EL (cell line): ENCODE measurements at places on chromosomes 6 and 20.

DNA sequence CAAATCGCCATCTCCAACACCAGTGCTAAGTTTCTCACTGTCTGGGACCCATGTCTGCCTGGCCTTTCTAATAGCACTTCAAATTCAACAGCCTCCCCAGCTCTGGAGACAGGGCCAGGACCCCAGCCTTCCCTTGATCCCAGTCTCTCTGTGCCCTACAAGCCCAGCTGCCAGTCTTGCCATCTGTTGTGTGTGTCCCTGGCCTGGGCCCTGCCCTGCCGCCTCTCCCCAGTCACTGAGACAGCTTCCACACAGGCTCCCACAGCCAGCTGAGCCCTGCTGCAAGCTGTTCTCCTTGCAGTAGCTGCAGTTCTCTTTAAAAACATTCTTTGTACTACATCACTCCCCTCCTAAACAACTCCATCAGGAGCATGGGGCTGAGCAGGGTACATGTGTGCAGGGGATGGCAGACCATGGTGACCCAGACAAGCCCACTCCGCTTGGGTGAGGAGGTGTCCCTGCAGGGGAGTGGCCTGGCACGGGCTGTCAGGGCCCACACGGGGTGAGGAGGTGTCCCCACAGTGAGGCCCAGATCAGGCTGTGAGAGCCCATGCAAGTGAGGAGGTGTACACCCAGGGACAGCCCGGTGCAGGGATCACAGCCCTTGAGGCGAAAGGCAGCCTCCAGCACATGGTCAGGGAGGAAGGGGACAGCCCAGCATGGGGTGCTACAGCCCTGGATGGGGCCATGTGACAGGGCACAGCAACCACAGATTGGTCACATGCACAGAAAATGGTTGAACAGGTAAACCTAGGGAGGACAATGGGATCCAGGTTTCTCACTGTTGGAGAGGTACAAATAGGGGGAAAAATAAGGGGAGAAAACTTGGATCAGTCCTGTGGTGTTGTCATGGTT is 16.2 kb downstream of the CST7 start:
- DNase-seq = no peak

DNA sequence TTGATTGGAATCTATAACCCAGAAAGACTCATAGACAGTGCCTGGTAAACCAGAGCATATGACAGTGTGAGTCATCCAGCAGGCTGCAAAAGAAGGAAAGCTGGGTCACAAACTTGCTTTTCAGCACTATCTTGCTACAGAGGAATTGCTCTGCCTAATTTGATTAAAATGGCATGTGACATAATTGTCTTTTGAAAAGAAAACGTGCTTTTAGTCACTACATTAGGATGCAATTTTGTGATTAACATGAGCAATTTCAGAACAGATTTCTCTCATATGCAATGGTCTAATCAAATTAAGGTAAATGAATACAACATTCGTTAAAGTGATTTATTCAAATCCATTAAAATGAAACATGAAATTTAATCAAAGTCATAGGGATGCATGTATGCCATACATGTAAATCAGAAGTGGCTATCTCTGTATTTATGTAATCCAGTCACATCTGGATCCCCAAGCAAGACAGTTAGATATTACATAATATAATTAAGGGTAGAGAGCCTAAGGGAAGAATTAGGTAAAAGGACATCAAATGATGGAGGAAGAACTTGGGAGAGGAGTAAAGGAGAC is 400.0 kb upstream of the HTR1E start:
- no peak for DNase-seq

GRCh38 chr20:18794428-18794787 is 19.2 kb upstream of the SCP2D1 start:
- no peak for DNase-seq

GRCh38 chr20:60117065-60117464 is 158.8 kb downstream of the CDH26 start:
- peak; percentile 4 for DNase-seq

GRCh38 chr6:90496258-90497016 is 90.4 kb downstream of the MAP3K7 start:
- no peak for DNase-seq

GRCh38 chr6:7828124-7828523 is 82.5 kb downstream of the TXNDC5 start:
- no peak for DNase-seq

DNA sequence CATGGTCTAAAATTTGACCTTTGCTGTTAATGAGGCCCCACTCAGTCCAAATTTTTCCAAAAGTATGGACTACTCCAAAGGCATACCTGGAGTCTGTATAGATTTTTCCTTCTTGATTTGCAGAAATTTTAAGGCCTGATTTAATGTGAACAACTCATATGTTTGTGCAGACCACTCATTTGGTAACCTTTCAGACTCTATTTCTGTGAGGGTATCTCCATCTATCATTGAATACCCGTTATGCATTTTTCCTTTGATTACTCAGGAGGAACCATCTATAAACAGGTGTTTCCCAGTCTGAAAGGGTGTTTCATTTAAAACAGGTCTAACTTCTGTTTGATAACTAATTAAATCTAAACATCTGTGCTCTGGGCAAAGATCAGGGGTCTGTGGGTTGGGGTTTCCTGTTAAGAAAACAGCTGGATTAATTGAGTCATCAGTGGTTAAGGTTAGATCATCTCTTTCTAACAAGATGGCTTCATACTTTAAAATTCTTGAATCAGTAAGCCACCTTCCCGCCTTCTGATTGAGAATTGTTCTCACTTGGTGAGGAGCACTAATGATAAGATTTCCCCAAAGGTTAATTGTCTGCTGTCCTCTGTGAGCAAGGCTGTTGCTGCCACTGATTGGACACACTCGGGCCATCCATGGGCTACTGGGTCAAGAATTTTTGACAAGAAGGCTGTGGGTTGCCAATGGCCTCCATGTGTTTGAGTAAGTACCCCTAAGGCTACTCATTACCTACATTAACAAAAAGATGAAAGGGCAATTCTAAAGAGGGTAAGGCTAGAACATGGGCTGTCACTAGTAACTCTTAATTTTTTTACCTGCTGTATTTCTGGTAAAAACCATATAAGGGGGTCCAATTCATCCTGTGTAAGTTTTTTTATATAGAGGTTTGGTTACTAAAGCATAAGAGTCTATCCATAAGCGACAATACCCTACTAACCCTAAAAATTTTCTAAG is 24.1 kb downstream of the HLA-B start:
- no peak for DNase-seq

DNA sequence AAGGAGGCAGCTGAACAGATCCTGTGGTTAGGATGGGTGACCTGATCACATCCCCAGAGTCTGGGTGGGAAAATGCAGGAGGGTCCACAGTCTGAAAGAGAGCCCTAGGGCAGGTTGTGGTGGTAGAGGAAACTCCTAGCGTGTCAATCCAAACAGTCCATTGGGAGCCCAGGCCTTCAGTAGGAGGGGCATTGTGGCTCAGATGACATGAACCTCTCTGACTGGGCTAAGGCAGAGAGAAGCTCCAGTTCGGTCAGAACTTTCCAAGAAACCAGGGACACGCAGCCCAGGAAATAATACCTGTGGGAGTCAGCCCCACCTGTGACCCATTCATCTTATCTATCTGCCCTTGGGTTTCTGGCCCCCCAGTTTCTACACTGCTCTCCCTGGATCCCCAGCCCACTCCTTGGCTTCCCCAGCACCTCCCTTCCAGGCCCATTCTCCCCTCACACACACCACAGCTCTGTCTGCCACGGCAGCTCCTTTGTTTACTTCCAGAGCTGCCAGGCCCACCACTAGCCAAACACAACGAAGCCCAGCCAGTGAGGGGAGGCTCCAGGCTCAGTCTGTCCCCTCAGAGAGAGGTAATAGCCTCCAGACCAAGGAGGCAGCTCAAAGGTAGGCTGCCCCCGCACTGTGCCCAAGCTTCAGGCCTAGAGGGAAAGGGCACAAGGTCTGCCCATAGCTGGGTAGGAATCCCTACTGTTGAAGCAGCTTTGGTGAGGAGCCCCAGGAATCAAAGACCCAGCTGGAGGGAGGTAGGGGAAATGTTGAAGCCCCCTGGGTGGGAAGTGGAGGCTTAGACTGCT is 6.2 kb downstream of the GDF5 start:
- no peak for DNase-seq

DNA sequence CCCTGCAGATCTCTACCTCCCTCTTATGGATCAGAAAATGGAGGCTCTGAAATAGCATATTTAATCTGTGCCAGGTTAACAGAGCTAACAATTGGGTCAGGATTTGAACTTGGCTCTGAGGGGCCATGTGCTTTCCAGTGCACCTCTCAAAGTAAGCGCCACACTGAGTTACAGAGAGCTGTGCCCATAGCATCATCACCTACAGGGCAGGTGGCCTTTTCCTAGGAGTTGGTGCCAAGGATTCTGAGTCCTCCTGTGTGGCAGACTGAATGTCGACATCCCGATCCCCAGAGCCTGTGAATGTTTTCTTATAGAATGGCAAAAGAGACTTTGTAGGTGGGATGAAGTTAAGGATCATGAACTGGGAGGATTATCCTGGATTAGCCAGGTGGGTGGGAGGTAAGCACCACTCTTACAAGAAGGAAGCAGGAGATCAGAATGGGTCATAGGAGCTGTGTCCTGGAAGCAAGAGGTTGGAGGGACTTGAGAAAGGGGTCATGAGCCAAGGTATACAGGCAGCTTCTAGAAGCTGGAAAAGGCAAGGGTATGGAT is 68.0 kb upstream of the TBC1D7 start:
- no peak for DNase-seq

DNA sequence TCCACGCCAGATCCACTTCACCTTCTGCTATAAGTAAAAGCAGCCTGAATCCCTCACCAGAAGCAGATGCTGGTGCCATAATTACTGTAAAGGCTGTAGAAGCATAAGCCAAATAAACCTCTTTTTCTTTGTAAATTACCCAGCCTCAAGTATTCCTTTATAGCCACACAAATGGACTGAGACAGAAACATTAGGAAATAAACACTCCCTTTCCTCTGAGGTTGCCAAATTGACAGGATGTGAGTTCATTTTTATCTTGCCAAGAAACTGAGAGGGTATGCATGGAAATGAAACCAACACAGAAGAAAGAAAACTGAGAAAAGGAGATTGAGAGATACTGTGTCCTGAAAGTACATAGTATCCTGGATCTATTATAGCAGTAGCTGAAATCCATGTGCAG is 481.2 kb downstream of the HAO1 start:
- DNase-seq = no peak

GRCh38 chr20:504632-505075 is 38.9 kb downstream of the CSNK2A1 start:
- no peak for DNase-seq

GRCh38 chr6:105067329-105067728 is 110.4 kb downstream of the LIN28B start:
- no peak for DNase-seq

DNA sequence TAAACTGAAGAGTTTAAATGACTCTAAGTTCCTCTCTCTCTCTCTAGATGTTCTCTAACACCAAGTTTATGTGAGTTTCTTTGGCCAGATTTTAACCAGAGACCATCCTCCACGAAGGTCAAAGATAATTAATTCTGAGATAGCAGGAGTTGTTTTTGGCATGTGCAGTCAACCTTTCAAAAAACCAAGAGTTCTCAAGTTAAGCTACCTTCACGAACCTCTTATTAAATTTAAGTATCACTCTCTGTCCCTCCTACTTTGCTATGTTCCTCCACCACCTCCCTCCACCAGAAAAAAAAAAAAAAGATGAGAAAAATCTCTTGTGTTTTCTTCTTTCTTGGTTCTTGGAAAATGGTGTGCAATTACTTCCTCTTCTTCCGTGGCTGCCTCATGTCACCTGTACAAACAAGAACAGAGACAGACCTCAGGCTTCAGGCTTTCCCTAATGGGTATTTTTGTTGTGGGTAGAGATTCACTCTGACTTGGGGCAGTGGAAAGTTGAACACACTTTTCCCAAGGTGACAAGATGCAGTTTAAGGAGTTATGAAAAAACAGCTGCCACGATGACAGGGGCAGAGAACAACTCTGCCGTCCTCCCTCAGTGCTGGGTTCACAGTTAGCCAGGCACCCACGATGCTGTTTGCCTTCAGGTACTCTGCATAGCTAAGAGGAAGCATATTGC is 64.3 kb downstream of the ADTRP start:
- DNase-seq = no peak

- no peak for DNase-seq
These were observed 14.2 kb downstream of the SEC63 start for GRCh38 chr6:107943626-107944439.

DNA sequence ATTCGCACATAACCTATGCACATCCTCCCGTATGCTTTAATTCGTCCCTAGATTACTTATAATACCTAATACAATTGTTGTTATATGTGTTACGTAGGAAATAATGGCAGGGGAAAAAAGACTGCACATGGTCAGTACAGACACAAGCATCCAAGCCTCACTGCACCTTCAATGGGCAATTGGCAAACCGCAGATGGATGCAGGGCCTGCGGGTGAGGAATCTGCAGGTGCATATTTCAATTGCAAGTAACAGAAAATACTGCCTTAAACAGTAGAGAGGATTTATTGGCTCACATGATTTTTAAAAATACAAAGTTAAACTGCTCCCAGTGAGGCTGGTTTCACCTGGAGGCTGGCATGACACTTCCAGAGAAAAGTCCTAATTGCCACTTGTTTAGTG is 142.1 kb upstream of the MLN start:
- DNase-seq = no peak
